Activated naive CD4-positive, alpha-beta T cell treated with anti-CD3 and anti-CD28 coated beads, Interleukin-2, amount 10 ng/mL, durations not matched to agents 7 days and 5 days (primary cell): ENCODE measurements at places on chromosomes 13 and 19.

- no peak for DNase-seq
These were observed 53.8 kb downstream of the KCTD12 start for GRCh38 chr13:76832258-76832988.

DNA sequence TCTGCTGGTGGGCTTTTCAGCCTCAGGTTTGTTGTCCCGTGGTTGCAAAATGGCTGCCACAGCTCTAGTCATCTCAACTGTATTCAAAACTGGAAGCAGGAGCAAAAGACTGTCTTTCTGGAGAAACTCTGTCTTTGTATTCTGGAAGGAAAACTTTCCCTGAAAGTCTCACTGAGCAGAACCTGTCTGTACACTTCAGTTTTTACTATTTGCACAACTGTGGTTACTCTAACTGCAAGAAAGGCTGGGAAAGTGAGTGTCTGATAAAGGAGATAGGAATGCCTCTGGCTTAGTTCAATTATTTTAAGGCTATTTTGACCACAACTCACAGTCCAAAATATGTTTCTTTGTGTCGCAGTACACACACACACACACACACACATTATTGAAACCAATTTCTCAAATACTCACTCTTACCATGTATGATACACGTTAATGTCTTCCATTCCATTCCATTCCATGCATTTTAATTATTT, 49.7 kb upstream of the EHD2 start:
- DNase-seq = no peak

- DNase-seq = no peak
These were observed 19.1 kb upstream of the TEX101 start for GRCh38 chr19:43395561-43395960.

DNA sequence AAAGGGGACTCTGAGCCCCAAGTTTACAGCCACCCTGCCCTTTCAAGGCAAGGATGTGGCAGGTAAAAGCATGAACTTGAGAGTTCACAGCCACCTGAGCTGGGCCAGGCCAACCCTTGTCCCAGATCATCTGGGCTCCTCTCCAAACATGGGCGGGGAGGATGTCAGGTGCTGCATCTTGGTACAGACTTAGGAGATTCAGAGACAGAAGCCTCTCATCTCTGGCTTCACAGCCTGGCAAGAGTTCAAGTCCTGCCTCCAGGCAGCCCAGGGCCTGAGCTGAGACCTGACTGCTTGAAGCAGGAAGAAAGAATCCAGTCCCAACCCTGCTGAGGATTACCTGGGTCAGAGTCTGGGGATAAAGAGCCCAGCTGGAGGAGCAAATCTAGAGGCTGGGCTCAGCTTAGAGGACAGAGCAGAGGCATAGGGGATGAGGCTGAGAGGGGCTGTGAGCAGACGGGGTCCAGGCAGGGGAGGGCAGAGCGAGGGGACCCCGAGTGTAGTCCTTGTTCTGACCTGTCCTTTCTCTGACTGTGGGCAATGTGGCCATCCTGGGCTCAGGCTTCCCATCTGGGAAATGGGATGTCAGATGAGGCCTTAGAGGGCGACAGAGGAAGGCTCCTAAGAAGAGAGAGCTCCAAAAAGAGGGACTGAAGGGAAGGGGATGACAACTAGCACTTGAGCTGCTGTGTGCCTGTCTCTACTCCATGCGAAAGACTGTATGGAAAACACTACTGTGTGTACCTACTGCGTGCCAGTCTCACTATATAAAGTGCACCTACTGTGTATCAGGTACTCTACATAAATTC, 6.6 kb upstream of the OR10H5 start:
- no peak for DNase-seq

GRCh38 chr13:89227356-89227755, 1556.2 kb downstream of the SLITRK5 start:
- no peak for DNase-seq

DNA sequence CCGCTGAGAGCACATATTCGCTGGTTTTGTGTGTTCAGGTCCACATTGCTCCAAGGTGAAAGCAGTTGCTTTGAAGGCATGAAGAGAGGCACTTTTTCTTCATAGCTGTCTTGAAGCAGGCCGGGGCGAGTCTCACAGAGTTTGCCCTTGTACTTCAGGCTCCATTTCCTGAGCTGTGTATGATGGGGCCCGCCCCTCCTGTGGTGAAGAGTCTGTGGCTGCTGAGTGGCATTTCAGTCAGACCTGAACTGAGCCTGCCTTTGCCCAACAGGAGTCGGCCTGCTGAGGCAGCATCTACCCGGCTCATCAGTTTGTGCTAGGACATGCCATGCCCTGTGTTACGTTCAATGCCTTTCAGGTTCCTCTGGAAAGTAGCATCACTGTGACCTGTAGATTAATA, 44.4 kb upstream of the C1QTNF9 start:
- DNase-seq = peak; percentile 91

- no peak for DNase-seq
These were observed 8.9 kb downstream of the ATP7B start for GRCh38 chr13:52002361-52002760.

DNA sequence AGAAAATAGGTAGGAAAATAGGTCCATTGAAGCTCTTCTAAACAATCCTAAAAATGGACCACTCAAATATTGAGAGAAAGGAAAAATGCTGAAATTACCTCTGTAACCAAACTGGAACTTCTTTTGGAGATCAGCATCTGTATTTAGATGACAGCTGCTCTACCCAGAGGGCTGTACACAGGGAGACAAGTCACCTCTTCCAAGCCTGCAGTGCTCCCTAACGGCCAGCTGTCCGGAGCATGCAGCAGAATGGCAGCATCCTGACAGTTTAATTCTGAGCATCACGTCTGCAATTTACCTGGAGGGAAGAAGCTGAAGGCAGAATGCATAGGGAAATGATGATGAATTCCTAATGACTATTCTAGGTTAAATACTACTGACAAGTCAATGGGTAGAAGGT, 62.8 kb upstream of the DIAPH3 start:
- peak; percentile 24 for DNase-seq

- DNase-seq = peak; percentile 15
These were observed 1.3 kb upstream of the GRK1 start for GRCh38 chr13:113665597-113666328.
